ENCODE measurements at places on chromosomes 1 and 21. TPM values are rescaled to one million over a fixed set of nuclear protein-coding genes. Genes with fewer than 3 reads are reported as not detected.
A peak's percentile ranks its signal among the peaks of the same experiment; 100 is the strongest.

DNA sequence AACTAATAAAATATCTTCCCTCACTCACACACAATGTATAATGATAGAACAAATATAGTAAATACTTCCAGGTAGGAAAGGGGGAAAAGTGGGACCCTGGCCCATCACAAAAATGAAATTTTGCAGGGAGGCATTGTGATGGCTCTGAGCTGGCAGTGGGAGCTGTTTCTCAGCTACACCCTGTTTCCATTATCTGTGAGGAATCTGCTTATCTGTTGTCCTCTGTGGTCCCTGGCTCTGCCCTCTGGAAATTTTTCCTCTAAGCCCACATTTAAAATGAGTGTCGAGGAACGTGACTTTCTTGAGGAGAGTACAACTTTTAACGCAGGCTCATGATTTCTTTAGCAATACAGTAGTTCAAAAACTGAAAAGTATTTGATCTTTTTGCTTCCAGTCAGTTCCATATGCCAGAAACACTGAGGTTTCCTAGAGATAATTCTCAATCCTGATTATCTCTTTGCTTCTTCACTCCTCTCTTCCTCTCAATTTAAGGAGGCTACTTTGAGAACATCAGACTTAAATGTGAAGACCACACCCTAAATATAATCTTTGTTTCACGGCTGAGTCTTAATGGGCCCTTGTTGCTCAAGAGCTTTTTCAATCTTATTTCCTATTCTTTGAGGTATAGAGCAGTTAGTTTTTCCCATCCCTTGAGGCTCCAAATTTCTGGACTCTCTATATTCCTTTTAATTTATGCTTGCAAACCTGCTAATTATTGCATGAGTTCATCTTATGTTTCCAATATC, 5.0 kb upstream of the EEIG2 start:
- no peaks in the 10 kb centered on the region for H3K4me1 ChIP-seq
- no peaks in the 10 kb centered on the region for H3K36me3 ChIP-seq
- no peak overlapping the region for H3K4me3 ChIP-seq
- H3K27me3 ChIP-seq: no peaks in the 10 kb centered on the region
- DNase-seq: no peak
- H3K27ac ChIP-seq: no peak overlapping the region

GRCh38 chr21:36156815-36157670, at the start of gene DOP1B:
Gene DOP1B (plus strand): TSS chr21:36156824. CDS start chr21:36164734, 7,910 bp downstream.
- H3K4me3 ChIP-seq: peak within 1 kb of the TSS; percentile 82
- no peaks in the 10 kb centered on the region for H3K4me1 ChIP-seq
- no peak for DNase-seq
- H3K27me3 ChIP-seq: peaks cover 29% of the 10 kb centered on the region

- H3K36me3 ChIP-seq: no peaks in the 10 kb centered on the region
- H3K27me3 ChIP-seq: no peaks in the 10 kb centered on the region
- no peak for DNase-seq
- no peak overlapping the region for H3K27ac ChIP-seq
- no peaks in the 10 kb centered on the region for H3K4me1 ChIP-seq
Observed at GRCh38 chr1:247471445-247472016, 13.6 kb upstream of the OR2B11 start.

The CRNN gene
- not detected for total RNA-seq

DNA sequence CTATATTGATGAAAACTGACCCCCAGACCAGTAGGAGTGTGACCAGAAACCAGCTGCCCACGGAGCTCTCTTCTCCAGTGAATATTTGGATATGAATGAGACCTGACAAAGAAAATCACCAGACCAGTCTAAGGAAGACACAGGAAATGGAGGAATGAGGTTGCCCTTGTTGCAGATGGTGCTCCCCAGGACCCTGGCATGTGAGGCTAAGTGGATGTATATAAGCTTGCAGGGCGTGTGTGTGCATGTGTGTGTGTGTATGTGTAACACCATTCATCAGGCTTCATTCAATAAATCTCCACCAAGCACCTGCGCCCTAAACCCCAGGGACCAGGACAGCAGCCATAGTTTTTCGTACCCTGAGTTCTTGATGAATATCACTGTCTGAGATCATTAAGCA, 14.4 kb downstream of the PHLDA3 start:
- no peaks in the 10 kb centered on the region for H3K36me3 ChIP-seq
- H3K4me1 ChIP-seq: peaks cover 10% of the 10 kb centered on the region
- H3K27me3 ChIP-seq: no peaks in the 10 kb centered on the region
- no peak for DNase-seq

DNA sequence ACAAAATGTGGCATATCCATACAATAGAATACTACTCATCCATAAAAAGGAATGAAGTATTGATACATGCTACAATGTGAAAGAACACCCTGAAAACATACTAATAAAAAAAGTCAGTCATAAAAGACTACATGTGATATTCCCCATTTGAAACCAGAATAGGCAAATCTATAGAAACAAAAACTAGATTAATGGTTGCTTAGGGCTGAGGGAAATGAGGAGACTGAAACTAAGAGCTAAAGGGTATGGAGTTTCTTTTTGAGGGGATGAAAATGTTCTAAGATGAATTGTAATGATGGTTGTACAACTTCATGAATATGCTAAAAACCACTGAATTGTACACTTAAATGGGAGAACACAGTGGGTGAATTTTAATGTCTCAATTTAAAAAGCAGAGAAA, 50.9 kb downstream of the ACBD6 start:
- no peak for DNase-seq
- no peaks in the 10 kb centered on the region for H3K27me3 ChIP-seq
- H3K36me3 ChIP-seq: no peaks in the 10 kb centered on the region
- H3K27ac ChIP-seq: no peak overlapping the region

GRCh38 chr1:179807691-179808485, 64.8 kb downstream of the FAM163A start:
- H3K4me3 ChIP-seq: no peak overlapping the region
- no peak overlapping the region for H3K27ac ChIP-seq
- H3K4me1 ChIP-seq: no peaks in the 10 kb centered on the region
- no peaks in the 10 kb centered on the region for H3K36me3 ChIP-seq

DNA sequence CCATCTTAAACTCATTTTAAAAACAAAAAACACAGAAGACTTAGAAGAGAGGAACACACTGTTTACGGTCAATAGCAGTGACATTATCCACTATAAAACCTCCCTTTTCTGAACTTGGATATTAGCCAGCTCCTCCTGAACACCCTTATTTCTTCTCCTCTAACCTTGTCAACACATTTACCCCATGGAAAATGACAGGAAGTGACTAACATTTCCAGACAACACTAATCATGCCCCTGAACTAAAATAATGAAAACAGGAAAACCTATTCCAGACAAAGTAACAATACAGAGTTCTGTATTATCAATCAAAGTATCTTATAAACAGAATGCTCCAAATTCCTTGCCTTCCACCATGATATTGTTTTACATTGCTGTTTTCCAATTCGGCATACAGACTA, 45.3 kb downstream of the PALMD start:
- H3K4me1 ChIP-seq: no peaks in the 10 kb centered on the region
- DNase-seq: no peak
- no peaks in the 10 kb centered on the region for H3K36me3 ChIP-seq
- H3K27me3 ChIP-seq: peaks cover 15% of the 10 kb centered on the region
- H3K27ac ChIP-seq: no peak overlapping the region

The LAPTM5 gene
- not detected for total RNA-seq

- H3K4me1 ChIP-seq: peaks cover 12% of the 10 kb centered on the region
- DNase-seq: no peak
- no peak overlapping the region for H3K4me3 ChIP-seq
- peaks cover 41% of the 10 kb centered on the region for H3K36me3 ChIP-seq
- H3K27me3 ChIP-seq: no peaks in the 10 kb centered on the region
- H3K27ac ChIP-seq: no peak overlapping the region
Observed at GRCh38 chr21:26005464-26005863, 165.1 kb downstream of the APP start.

The CELSR2 gene
- 16.9 TPM for total RNA-seq

- no peaks in the 10 kb centered on the region for H3K4me1 ChIP-seq
- no peak for DNase-seq
- no peak overlapping the region for H3K4me3 ChIP-seq
- H3K36me3 ChIP-seq: no peaks in the 10 kb centered on the region
- H3K27ac ChIP-seq: no peak overlapping the region
Observed at GRCh38 chr1:76746206-76746605, 121.1 kb upstream of the ST6GALNAC5 start.
